SJCRH30 (cell line): ENCODE measurements at places on chromosomes 2 and 18.

GRCh38 chr2:106720026-106720425 lies 165.9 kb downstream of the ST6GAL2 start:
- no peak for DNase-seq
- no peaks in the 10 kb centered on the region for H3K36me3 ChIP-seq
- H3K27me3 ChIP-seq, result no peaks in the 10 kb centered on the region

DNA sequence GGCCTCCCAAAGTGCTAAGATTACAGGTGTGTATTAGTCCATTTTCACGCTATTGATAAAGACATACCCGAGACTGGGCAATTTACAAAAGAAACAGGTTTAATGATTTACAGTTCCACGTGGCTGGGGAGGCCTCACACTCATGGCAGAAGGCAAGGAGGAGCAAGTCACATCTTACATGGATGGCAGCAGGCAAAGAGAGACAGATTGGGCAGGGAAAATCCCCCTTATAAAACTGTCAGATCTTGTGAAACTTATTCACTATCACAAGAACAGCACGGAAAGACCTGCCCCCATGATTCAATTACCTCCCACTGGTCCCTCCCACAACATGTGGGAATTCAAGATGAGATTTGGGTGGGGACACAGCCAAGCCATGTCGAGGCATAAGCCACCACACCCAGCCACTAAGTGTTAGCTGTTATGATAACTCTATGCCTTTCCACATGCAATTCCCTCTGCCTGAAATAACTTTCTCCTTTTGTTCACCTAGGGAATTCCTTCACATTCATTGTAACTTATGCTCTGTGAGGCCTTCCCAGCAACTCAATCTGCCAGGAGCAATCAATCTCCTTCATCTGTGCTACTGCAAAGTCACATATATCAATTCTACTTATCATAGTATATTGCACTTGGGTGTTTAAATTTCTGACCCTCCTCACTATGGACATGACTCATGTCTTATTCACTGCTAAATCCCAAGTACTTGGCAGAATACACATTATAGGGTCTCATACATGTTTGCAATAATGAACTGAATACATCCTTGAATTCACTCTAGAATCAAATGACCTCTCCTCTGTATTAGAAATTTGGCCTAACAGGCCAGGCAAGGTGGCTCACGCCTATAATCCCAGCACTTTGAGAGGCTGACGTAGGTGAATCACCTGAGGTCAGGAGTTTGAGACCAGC lies 7.4 kb downstream of the MCEE start:
- H3K36me3 ChIP-seq, result peaks cover 7% of the 10 kb centered on the region; the same call in 1 of the 2 replicates
- H3K27ac ChIP-seq, result no peak overlapping the region
- no peak overlapping the region for H3K4me3 ChIP-seq

DNA sequence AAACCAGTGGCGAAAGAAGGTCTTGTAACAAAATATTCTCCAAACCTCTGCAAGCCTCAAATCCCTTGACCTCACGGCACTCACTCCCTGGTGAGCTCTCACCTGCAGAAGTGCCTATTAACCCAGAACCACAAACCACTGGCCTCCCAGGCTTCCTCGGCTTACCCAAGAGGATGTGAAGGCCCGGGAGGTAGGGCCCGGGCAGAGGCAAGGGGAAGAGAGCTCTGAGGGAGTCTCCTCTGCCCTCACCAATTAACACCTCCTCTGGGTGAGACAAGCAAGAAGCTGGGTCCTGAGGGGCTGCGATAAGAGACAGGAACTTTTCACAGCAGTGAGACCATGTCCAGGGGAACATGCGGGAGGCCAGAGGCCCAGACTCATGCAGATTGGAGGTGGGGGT lies 53.7 kb downstream of the EMX1 start:
- H3K4me1 ChIP-seq, result peaks cover 12% of the 10 kb centered on the region
- no peaks in the 10 kb centered on the region for H3K36me3 ChIP-seq
- no peak for DNase-seq
- H3K27me3 ChIP-seq, result no peaks in the 10 kb centered on the region
- H3K27ac ChIP-seq, result no peak overlapping the region
- H3K4me3 ChIP-seq, result no peak overlapping the region

- H3K36me3 ChIP-seq, result peaks cover 62% of the 10 kb centered on the region
- no peak for DNase-seq
- H3K27me3 ChIP-seq, result no peaks in the 10 kb centered on the region
- H3K27ac ChIP-seq, result no peak overlapping the region
- H3K4me1 ChIP-seq, result no peaks in the 10 kb centered on the region
Observed at GRCh38 chr2:10635430-10635829, 54.3 kb downstream of the NOL10 start.

DNA sequence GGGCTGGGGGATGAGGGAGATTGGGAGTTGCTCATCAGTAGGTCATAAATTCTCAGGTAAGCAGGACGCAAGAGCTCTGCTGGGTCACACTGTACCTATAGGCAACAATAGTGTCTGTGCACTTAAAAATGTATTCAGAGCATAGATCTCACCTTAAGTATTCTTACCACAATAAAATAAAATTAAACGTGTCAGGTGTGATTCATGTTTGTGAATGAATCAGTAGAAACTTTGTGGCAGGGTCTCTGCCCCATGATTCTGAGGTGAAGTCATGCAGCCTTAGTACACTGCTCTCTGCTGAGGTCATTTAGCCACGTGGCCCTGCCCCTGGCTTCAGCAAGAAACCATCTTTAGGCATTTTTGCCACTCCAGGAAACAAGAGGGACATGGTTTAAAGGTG lies 253.8 kb downstream of the FBXO15 start:
- no peaks in the 10 kb centered on the region for H3K27me3 ChIP-seq
- no peak overlapping the region for H3K27ac ChIP-seq
- no peaks in the 10 kb centered on the region for H3K4me1 ChIP-seq
- no peaks in the 10 kb centered on the region for H3K36me3 ChIP-seq

- H3K27me3 ChIP-seq, result no peaks in the 10 kb centered on the region
- H3K4me3 ChIP-seq, result no peak overlapping the region
- H3K36me3 ChIP-seq, result no peaks in the 10 kb centered on the region
- no peak for DNase-seq
- H3K27ac ChIP-seq, result no peak overlapping the region
Observed at GRCh38 chr2:223736488-223736887, 100.9 kb downstream of the AP1S3 start.

DNA sequence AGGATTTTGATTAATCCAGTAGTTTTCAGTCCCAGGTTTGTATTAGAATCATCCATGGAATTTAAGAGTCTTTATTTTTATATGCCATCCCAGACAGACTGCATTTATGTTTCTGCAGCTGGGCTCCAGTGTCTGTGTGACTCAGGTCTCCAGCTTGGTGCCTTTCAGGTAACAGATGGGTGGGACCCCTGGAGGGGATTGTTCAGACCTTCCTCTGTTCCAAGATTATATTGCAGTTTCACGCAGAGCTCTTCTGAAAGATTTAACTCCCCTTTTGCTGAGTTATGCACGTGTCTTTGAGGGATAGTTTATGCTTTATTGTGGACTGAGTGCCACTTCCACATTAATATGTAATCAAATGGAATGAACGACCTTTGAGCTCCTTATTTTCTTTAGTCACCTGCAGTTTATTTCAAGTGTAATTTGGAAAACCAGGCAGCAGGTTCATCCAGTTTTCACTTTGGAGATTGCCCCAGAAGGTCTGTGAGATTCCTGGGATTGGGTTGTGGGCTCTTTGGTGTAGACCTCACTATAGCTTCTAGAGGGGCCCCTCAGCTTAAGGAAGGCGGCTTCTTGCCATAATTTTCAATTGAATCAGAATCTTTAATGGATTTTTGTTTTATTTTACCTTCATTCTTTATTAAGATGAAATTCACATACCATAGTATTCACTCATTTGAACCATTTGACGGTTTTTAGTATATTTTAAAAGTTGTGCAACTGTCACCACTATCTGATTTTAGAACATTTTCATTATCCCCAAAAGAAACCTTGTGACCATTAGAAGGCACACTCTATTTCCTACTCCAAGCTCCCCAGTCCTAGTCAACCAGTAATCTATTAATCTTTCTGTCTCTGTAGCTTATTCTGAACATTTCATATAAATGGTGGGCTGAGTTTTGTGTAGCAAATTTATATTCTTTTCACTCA lies 135.0 kb downstream of the WDSUB1 start:
- no peak overlapping the region for H3K27ac ChIP-seq
- H3K27me3 ChIP-seq, result no peaks in the 10 kb centered on the region
- peaks cover 8% of the 10 kb centered on the region for H3K36me3 ChIP-seq
- no peaks in the 10 kb centered on the region for H3K4me1 ChIP-seq

DNA sequence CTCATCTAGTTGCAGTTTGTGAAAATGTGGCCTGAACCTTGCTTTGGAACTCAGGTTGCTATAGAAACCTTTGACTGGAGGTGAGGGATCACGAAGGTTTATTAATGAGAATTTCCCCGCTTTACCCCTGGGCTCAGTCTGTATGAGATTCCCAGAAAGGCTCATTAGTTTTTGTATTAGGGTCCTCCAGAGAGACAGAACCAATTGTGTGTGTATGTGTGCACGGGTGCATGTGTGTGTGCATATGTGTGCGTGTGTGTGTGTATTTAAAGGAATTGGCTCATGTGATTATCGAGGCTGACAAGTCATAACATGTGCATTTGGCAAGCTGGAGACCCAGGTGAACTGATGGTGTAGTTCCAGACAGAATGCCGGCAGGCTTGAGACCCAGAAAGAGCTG lies 113.8 kb upstream of the DLX2 start:
- no peak overlapping the region for H3K27ac ChIP-seq
- no peak overlapping the region for H3K4me3 ChIP-seq
- no peak for DNase-seq
- H3K27me3 ChIP-seq, result no peaks in the 10 kb centered on the region; the same call in 1 of the 2 replicates

GRCh38 chr2:70887550-70888246 lies 48.0 kb upstream of the ATP6V1B1 start:
- DNase-seq, result no peak
- no peak overlapping the region for H3K4me3 ChIP-seq
- no peak overlapping the region for H3K27ac ChIP-seq
- peaks cover 7% of the 10 kb centered on the region; the same call in 1 of the 2 replicates for H3K4me1 ChIP-seq

DNA sequence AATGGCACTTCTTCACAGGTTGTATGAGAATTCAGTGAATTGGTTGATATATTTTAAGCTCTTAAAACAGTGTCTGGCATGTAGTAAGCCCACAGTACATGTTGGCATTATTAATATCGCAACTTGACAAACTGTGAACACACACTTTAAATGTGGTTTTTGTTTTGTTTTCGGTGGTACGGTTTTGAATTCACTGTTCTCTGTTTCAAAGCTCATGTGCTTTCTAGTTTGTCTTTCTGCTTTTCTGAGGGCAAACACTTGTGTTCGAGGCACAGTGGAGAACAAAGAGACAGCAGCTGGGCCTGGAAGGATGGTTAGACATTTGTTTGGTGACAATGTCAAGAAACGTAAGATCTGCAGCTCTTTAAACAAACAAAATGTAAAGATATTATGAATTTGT lies 276.5 kb upstream of the MC4R start:
- no peaks in the 10 kb centered on the region for H3K27me3 ChIP-seq
- H3K27ac ChIP-seq, result no peak overlapping the region
- no peak overlapping the region for H3K4me3 ChIP-seq

DNA sequence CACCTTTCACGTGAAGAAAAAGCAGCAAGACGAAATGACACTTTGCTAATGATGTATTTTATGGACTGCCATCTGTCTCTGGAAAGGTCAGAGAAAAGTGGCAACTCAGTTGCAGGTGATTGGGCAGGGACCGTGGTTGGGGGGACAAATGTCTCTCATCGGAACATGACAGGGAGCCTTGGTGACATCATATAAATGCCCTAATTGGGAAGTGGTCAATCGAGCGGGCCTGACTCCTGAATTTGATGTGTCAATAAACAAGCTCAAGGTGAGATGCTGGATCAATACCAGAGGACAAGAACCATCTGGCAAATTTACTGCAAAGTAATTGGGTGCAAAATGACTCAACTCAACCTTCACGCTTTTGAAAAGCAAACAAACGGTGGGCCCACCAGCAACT lies 151.9 kb upstream of the SKOR2 start:
- no peak overlapping the region for H3K4me3 ChIP-seq
- no peaks in the 10 kb centered on the region for H3K36me3 ChIP-seq
- no peaks in the 10 kb centered on the region for H3K27me3 ChIP-seq
- H3K27ac ChIP-seq, result no peak overlapping the region
- H3K4me1 ChIP-seq, result no peaks in the 10 kb centered on the region

GRCh38 chr2:42844901-42845821 lies 52.8 kb upstream of the HAAO start:
- H3K4me1 ChIP-seq, result peaks cover 34% of the 10 kb centered on the region; the same call in 1 of the 2 replicates
- DNase-seq, result no peak
- H3K4me3 ChIP-seq, result no peak overlapping the region
- H3K36me3 ChIP-seq, result no peaks in the 10 kb centered on the region

DNA sequence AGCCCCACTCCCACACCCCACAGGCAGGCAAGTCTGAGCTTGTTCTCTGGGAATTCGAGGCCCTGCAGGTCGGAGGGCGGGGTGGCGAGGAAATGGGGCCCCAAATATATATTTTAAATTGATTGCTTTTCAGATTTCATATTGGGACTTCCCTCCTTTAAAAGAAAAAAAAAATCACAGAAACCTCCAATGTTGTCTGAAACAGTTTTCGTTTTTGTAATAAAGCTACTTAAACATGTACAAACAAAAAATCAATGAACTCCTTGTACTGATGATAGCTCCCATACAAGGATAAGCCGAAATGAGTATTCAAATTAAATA lies 21.5 kb downstream of the THNSL2 start:
- no peak overlapping the region for H3K27ac ChIP-seq
- no peaks in the 10 kb centered on the region for H3K4me1 ChIP-seq
- DNase-seq, result no peak
- H3K4me3 ChIP-seq, result no peak overlapping the region

- DNase-seq, result no peak
- H3K36me3 ChIP-seq, result no peaks in the 10 kb centered on the region
- H3K4me1 ChIP-seq, result no peaks in the 10 kb centered on the region
- no peaks in the 10 kb centered on the region for H3K27me3 ChIP-seq
Observed at GRCh38 chr2:152383702-152384101, 48.7 kb downstream of the FMNL2 start.

DNA sequence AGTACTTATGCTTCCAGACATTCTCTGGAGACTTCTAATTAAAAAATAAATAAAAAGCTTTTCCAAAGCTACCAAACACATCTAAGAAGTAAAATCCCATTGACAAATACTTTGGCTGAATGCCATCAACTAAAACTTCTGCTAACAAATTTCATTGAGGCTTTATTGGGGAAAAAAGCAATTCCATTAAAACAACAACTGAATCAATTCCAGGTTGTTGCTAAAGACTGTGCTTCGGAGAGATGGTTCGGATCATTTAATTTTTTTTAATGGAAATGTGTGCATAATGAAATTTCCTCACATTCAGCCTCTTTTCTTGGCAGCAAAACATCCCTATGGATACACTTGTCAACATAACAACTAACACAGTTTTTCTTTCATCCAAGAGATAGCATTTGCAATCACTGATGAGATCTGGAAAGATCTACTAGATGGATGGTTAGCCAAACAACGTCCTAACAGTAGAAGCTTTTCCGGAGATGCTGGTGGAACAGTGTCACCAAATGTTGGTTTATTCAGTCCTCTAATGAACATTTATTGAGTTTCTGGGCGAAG lies 446.1 kb upstream of the FAM98A start:
- no peaks in the 10 kb centered on the region; the same call in 1 of the 2 replicates for H3K27me3 ChIP-seq
- H3K27ac ChIP-seq, result no peak overlapping the region
- H3K4me1 ChIP-seq, result no peaks in the 10 kb centered on the region

DNA sequence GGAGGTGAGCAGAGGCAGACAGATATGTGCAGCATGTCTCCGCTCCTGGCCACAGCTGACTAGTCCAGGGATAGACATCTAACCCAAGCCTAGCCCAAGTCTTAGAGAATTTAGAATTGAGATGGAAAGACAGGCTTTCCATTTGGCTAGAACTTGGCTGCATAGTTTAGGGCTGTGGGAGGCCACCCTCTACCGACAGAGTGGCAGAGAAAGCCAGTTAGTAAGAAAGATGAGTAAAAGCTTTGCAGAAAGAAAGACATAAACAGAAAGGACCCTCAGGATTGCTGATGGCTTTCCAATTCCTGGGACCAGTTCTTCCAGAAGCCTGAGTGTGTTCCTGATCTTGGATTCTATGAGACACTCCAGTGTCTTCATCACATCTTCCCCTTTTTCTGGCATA lies 62.1 kb downstream of the DYM start:
- no peaks in the 10 kb centered on the region for H3K27me3 ChIP-seq
- H3K27ac ChIP-seq, result no peak overlapping the region
- H3K36me3 ChIP-seq, result no peaks in the 10 kb centered on the region
- no peak overlapping the region for H3K4me3 ChIP-seq
